CD4-positive, CD25-positive, alpha-beta regulatory T cell (primary cell): ENCODE measurements at places on chromosomes 11 and 22.

DNA sequence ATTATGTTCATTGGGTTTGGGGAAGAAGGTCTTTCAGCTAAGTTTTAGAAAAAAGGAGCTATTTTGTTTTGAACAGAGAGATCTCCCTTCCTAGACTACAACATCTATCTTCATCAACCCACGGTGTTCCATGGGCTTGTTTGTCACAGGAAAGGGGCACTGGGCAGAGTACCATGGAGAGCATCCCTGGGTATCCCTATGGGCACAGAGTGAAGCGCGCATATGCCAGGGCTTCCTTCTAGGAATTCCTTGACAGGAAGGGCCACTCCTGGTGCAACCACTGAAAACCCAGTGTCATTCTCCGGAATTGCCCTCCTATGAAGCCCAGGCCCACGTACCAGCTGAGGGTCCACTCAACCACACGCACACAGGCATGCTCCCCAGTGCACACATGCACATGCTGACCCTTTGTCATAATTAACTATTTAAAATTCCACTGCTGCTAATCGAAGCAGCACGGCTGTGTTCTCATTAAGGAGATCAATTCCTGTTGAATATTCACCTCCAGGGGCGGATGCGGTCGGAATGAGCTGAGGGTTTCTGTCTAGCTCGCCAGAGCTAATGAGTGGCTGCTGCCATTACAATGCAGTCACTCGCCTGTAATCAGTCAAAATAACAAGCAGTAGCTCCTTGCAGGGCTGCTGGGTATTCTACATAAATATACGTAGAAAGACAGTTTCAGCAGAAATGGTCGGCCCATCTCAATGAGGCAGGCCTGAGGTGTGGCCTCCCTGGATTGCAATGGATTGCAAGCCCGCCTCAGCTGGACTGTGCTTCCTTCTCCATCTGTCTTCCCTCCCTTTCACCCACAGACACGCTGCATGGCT is 512.5 kb downstream of the OPCML start:
- DNase-seq, result no peak

- peak; percentile 64 for DNase-seq
Observed at GRCh38 chr11:119108146-119108856, 1.2 kb downstream of the C2CD2L start.

GRCh38 chr22:26082866-26083265 is 86.4 kb upstream of the SEZ6L start:
- DNase-seq, result no peak

DNA sequence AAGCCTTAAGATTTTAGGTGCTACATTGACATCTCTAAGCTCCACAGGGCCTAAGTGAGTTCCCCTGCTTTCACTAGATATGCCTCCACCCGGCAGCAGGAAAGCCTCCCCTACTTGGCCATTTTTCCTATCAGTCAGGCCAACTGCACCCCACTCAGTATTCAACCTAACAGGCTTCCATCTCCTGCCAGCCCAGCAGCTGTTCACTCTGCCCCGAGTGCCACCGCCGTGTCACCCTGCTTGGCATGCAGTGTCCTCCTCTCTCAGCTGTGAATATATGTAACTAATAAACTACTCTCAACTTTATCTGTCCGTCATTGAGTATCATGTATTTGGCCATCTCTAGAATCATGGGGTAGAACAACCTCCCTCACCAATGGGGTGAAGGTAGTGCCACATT is 9.0 kb upstream of the OR6M1 start:
- no peak for DNase-seq

DNA sequence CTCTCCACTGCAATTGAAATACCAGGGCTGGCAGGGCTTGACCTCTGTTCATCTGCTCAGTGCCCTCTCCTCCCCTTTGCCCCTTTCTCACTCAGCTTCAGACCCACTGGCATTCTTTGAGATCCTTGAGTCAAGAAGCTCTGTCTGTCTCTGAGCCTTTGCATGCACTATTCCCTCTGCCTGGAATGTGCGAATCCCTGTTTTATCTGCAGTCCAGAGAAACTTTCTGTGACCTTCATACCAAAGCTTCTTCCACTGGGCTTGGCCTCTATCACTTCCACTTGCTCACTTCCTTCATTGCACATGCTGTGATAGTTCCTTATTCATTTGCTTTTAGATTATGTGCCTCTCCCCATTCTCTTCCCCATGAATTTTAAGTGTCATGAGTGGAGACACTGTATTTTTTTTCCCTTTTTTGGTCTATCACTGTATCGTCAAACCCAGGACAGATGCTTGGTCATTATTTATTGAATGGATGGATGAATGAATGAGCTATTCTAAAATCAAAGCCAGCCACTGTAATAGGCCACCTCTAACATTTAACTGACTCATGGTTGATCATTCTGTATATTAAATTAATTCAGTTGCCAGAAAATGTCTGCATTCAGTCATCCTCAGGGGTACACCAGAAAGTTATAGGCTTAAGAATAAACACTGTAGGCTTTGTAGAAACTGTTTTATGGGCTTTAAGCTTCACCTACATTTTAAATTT is 88.7 kb upstream of the TIMP3 start:
- DNase-seq, result no peak

DNA sequence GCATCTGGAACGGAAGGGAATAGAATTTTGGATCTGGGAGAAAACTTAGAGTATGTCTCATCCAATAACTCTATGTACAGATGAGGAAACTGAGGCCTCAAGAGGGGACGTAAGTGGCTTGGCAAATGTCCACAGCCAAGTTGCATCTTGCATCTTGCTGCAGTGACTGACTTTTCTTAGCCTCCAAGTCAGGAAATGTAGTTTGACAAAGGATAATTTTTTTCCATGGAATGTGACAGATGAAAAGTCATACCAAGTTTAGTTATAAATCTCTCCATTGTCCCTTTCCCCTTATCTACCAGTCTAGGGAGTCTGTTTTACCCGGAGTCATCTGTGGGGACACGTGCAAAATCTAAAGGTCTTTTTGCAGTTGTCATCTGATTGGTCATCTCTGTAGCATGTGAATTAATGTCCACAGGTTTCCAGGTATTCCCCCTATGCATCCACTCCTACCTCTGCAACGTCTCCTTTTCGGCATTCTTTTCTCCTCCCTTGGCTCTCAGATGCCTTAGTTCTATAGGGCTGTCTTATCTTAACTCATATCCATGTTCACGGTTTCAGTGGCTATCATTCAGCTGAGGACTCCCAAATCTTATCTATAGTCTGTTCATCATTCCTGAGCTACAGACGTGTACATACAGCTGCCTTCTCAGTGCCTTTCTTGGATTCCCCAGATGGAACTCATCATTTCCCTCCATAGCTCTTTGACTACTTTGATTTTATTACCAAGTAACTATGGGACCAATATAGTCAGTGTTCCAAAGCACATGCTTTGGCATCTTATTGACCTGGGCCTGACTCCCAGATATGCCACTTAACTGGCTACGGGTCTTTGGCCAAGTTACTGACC is 139.5 kb upstream of the TIMP3 start:
- DNase-seq, result no peak

DNA sequence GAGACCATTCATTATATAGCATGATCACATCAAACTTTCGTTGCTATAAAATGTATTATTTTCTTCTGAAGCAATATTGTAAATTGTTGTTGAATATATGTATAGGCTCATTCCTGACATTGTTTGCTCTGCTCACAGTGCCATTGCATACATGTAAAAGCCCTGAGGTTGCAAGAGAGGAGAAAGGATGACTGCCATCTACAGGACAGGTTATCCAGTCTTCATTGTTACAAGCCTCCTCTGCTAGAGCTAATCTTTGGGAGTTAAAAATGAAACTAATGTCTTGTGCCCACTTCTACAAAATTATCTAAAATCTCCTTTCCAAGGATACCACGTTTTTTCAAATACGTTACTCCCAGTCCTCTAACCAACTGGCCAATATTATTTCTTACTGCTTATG is 16.4 kb upstream of the OR5AL1 start:
- no peak for DNase-seq

GRCh38 chr22:19231986-19232385 is 53.5 kb upstream of the SLC25A1 start:
- no peak for DNase-seq

- no peak for DNase-seq
Observed at GRCh38 chr11:64739871-64740270, 4.1 kb downstream of the RASGRP2 start.

GRCh38 chr11:107770551-107770951 is 58.7 kb upstream of the SLN start:
- DNase-seq, result no peak

GRCh38 chr22:20389288-20389687 is 4.7 kb upstream of the ZNF74 start:
- DNase-seq, result no peak
